ENCODE measurements at places on chromosomes 3 and 15. TPM values are rescaled to one million over a fixed set of nuclear protein-coding genes. Genes with fewer than 3 reads are reported as not detected.

DNA sequence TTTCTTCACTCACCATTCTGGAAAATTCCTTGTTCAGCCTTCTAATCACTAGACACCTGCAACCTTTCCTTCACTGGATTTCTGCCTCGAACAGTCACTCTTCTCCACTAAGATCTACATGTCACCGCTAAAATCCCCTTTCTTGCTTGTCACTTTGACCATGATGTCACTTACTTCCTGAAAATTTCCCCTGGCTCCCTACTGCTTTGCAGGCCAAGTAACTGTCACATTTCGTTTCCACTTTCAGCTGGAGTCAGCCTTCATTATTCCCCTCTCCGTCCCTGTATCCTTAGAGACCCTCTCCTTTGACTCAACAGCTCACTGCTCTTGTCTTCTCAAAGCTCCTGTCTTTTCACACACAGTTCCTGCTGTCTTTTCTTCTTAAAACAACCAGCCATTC lies 15.9 kb downstream of the CHL1 start:
- no peak for DNase-seq

- no peak for DNase-seq
Observed at GRCh38 chr3:135199137-135199536, 404.1 kb downstream of the EPHB1 start.

- DNase-seq, result no peak
Observed at GRCh38 chr3:185813691-185814215, 11.1 kb downstream of the IGF2BP2 start.

Gene CD86
- total RNA-seq, result 1.00 TPM

DNA sequence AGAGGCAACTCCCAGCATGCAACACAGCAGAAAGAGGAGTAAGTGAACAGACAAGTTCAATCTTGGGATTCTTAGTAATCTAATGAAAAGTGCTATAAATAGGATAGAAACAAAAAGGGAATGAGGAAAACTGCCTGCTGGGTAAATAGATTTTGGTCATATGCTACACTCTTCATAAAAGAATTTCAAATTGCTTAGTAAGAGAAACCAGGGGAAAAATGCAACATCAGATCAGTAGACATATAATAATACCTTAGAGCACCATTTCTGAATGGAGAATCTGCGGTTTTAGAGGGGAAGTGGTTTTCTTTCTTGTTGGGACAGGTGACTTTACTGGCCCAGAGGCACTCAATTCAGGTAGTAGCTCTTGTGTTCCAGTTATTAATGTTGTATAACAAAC lies 13.4 kb upstream of the TBC1D5 start:
- no peak for DNase-seq

DNA sequence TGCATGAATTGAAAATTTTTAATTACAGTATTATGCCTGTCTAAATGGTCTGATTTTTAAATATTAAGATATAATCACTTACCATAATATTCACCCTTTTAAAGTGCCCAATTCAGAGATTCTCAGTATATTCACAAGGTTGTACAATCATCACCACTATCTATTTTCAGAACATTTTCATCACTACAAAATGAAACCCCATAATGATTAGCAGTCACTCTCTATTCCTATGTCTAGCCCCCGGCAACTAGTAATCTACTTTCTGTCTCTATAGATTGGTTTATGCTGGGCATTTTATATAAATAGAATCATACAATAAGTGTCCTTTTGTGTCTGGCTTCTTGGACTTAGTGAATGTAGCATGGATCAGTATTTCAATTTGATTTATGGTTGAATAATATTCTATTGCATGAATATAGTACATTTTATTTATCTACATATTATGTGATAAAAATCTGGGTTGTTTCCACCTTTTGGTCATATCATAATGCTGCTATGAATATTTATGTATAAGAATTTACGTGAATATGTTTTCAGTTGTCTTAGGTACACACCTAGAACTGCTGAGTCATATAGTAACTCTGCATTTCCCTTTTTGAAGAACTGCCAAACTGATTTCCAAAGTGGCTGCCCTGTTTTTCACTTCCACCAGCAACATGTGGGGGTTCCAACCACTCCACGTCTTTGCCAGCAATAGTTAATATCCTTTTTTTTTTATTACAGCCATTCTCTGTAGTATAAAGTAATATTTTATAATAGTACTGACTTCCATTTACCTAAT lies 485.7 kb upstream of the ZNF385D start:
- DNase-seq, result no peak

DNA sequence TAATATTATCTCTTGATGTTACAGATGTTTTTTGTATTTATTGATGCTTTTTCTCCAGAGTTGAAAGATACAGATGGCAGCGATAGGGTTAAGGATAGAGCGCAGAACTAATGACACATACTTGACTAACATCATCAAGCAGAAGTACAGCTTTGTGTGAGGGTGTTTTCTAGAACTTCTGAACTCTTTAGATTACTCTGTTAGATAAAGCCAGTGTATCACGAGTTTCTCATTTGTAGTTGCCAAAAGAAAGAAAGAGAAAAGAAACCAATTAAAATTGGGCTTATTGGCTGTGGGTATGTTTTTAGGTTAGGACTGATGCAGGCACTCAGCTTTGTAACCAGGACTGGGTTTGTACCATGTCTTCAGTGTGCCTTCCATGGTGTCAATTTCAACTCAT lies 6.6 kb upstream of the GPR171 start:
- no peak for DNase-seq

Gene CD276
- 39.6 TPM for total RNA-seq

GRCh38 chr3:171895900-171896299 lies 52.8 kb downstream of the TMEM212 start:
- no peak for DNase-seq

DNA sequence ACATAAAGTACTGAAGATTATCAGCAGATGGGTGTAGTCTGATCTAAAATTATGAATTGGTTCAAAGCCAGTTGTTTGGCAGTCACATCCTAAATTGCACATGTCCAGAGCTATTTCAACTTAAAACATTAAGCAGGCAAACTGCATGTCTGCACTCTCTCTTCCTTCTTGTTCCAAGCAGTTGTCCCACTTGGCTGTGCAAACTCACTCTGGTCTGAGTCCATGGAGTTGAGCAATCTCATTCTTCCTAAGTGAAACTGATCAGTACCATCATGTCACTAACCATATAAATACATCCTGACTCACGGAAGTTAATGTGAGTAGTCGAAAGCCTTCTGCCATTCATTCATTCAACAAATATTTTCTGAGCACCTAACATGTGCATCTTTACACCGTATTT lies 353.0 kb downstream of the ROBO1 start:
- DNase-seq, result no peak

GRCh38 chr3:178684881-178685590 lies 148.8 kb downstream of the KCNMB2 start:
- no peak for DNase-seq

Gene GABRB3
- 73.9 TPM for total RNA-seq

DNA sequence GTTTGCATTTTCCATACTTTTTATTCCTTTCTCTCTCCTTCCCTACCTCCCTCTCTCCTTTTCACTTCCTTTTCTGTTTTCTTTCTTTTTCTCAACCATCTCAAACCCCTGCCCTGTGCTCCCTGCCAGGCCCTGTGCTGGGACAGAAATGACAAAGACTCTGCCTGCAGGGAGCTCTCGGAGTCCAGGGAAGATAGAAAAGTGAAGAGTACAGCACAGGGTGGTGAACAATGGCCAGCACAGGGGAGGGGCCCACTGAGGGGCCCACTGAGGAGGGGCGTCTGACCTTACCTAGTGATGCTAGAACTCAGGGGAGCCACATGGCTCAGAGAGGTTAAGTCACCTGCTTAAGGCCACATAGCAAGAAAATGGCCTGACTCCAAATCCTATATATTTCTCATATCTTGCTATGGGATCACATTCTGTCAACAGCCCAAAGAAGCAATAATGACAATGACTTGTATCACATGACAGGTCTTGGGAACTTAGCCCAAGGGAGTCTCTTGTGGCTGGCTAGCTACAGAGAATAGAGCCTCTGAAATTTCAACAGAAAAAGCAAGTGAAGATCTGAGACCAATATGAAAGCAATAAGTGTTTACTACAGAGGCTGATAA lies 44.3 kb upstream of the ATP2B2 start:
- no peak for DNase-seq

DNA sequence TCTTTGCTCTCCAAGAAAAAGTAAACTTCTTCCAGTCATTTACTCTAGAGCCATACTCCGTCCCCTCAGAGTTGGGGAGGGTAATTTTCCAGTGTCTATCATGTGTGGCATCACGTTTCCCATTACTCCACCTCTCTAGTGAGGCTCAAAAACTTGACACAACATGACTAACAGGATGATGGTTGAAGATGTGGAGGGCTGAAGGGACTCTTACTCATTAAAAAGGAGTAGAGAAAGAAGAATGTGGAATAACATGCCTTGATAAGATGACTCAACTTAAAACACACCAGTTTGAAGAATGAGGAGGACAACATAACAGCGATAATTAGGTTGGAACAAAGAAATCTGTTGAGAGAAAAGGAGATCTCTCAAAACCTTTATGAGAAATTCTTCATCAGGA lies 894.3 kb downstream of the OTOL1 start:
- no peak for DNase-seq

- peak; percentile 10 for DNase-seq
Observed at GRCh38 chr3:141311170-141311495, 57.2 kb upstream of the ZBTB38 start.

DNA sequence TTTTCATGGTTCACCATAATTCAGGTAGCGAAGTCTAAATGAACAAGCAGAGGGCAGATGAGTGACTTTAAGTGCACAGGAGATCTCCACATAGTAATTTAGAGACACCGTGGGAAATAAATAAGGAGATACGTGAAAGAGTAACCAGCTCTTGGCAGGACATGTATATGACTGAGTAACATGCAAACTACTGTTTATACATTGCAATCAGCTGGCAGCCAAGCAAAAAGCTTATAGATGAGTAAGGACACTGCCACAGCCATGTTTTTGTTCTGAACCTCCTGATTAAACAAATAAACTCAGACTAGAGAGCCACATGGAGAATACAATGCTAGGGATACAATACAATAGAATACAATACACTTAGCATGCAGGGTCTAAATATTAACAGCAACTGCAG lies 252.4 kb downstream of the FHIT start:
- DNase-seq, result no peak

DNA sequence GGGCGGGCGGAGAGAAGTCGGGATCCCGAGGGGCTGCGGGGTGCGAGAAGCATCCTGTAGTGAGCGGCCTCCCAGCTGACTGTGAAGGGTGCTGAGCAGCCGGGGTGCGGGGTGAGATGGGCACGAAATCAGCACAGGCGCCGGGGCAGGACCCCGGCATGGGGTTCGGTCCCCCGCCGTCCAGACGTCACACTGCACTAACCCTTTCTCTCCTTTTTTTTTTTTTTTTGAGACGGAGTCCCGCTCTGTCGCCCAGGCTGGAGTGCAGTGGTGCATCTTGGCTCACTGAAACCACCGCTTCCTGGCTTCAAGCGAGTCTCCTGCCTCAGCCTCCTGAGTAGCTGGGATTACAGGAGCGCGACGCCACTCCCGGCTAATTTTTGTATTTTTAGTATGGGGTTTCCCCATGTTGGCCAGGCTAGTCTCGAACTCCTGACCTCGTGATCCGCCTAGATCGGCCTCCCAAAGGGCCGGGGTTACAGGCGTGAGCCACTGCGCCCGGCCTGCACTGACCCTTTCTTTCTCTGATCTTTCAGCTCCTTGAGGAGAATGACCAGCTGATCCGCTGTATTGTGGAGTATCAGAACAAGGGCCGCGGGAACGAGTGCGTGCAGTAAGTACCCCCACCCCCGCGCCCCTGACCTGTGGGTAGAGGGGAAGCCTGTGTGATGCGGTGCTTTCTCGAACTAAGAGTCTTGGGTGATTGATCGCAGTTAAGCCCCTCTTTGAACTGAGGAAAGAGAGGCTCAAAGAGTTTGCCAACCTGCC lies 513 bp downstream of the SS18L2 start:
- DNase-seq, result no peak

Gene ZPLD1
- total RNA-seq, result 0.54 TPM

DNA sequence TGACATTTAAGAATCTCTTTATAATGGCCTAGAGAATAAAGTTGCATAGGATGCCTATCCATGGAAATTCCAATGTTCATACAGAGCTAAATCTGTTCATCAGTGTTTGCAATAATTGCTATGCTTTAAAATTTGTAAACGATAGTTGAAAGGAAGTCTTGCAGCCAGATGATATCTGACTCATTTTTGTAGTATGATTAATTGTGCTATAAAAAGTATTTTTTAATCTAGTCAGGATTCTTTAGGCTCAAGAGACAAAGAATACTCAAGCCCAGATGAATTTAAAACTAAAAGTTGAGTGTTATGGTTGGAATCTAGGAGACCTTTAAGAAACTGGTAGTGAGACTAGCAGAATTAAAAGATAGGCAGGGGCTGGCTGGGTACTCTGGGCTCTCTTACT lies 50.5 kb downstream of the SUCNR1 start:
- DNase-seq, result no peak

- DNase-seq, result no peak
Observed at GRCh38 chr3:156615592-156616173, 58.7 kb upstream of the TIPARP start.

GRCh38 chr3:111069974-111070771 lies 1.4 kb upstream of the NECTIN3 start:
- DNase-seq, result no peak

DNA sequence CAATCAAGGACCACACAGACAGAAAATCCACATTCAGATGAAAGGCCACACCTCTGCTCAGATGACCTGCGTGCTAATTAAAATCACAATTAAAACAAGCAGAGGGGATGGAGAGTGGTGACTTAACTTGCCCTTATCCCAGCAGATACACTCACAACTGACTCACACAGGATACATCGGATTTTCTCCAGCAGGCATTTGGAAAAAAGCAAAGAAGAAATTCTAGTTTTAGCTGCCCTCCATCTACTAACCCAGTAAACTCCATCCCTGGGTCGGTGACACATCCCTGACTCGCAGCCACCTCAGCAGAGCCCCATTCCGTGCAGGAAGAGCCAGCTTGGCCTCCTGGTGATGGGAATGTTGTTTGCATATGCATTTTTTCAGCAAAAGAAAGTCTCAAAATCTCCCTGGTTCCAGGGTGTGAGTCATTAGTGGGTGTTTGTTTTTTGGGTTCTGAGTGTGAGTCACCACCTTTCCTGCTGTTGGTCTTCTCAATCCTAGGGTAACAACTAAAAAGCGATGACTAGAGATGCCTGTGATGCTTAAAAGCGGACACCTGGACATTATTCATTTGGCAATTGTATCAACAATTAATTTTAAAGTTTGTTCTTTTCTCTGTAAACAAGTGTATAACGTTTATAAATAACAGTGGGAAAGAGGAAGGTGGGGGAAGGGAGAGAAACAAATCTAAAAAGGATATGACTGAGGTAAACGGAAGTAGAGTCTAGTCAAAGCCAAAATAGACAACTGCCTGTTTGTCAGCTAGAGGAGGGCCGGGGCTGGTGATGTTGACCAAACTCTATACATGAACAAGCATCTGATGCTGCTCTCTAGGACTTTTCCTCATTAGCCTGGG lies 49.8 kb upstream of the SLC4A7 start:
- no peak for DNase-seq

Gene CSPG5
- 47.6 TPM for total RNA-seq

Gene PLIN1
- 0.45 TPM for total RNA-seq

GRCh38 chr3:28934126-28934813 lies 346.6 kb upstream of the RBMS3 start:
- DNase-seq, result no peak

Data from cerebellum (tissue), 4 donors.